RWPE1 (cell line): ENCODE measurements at places on chromosomes 2 and 18.
A peak's percentile ranks its signal among the peaks of the same experiment; 100 is the strongest.

DNA sequence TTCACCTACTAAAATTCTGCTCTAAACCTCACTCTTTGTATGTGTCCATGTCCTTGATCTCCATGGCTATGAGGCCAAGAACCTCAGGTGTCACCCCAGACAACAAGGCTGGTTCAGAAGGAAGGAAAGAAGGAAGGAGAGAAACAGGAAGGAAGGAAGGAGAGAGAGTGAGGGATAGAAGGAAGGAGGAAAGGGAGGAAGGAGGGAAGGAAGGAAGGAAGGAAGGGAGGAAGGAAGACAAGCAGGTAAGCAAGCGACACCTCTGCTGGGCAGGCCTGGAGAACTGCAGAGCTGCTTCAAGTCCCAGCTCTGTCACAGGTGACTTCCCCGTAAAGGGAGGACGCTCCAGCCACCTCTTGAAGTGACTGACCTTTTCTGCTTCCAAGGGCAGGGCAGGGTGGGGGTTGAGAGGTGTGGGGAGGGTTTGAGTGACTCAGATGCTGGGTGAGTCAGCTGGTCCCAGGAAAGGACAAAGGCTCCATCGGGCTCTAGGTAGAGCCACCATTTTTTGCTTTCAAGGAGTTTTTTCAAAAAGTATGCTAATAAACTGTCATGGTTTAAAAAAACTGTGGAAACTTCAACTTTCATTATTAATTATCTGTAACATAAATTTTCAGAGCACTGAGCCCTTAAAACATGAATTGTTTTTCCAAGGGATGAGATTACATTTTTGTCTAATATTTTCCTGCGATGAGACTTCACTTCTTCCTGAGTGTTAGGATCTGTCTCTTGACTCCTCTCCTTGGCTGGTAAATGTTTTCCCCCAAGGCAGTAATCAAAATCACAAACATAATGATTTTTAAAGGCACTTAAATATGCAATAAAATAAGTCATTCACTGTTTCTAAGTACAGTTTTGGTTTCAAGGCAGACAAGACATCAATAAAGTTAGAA lies 90.1 kb upstream of the L3MBTL4 start:
- no peak for DNase-seq

GRCh38 chr2:154324601-154325000 lies 373.9 kb upstream of the KCNJ3 start:
- no peak for DNase-seq

- DNase-seq = no peak
Measured at GRCh38 chr2:75153221-75153620, 46.1 kb downstream of the TACR1 start.

- no peak for DNase-seq
Measured at GRCh38 chr2:184877909-184878308, 279.6 kb downstream of the ZNF804A start.

DNA sequence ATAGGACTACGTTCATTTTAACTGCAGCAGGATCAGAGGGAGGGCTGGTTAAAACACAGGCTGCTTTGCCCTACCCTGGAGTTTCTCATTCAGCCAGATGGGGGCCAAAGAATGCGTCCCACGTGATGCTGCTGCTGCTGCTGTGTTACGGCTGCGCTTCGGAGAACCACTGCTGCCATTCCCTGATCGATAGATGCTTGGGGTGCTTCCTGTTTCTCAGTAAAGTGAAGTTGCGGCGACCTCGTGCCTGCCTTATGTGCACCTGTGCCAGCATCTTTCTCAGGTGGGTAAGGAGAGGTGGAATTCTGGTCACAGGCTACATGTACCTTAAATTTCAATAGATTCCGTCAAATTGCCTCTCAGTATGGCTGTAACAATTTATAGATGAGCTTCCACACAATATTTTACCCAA lies 24.7 kb upstream of the TOGARAM2 start:
- DNase-seq = peak; percentile 47

DNA sequence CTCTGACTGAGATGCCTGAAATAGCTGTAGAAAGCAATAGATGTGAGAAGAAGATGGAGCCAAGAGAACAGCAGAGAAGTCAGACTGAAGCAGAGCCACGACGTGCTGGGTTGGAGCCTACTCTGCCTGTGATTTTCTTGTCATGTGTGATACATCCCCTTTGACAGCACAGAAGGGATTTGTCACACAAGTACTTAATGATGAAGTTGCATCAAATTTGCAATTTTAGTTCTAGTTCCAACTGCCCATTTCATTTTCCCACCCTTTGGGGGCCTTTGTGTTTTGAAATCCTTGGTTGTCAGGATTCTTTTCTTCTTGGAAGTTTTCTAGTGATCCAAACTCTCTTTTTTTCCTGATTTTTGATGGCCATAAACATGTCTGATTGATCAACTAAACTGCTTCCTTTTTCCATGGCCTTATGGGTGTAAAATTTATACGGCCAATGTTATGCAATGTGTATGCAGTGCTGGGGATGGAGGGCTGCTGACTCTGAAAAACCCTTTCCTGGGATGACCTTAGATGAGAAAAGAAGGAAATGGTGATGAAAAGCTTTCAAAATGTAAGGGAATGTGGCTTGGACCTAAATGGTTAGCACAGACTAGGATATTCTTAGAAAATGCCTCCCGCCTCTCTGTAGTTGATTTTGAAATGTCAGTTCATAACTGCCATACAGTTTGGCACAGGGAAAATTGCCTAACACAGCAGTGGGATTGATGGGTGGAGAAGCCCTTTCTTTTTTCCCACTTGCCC lies 9.6 kb upstream of the B3GNT2 start:
- DNase-seq = no peak
